Fibroblast of lung (primary cell): ENCODE measurements at places on chromosomes 6 and 20. TPM values are rescaled to one million over a fixed set of nuclear protein-coding genes. Genes with fewer than 3 reads are reported as not detected.

DNA sequence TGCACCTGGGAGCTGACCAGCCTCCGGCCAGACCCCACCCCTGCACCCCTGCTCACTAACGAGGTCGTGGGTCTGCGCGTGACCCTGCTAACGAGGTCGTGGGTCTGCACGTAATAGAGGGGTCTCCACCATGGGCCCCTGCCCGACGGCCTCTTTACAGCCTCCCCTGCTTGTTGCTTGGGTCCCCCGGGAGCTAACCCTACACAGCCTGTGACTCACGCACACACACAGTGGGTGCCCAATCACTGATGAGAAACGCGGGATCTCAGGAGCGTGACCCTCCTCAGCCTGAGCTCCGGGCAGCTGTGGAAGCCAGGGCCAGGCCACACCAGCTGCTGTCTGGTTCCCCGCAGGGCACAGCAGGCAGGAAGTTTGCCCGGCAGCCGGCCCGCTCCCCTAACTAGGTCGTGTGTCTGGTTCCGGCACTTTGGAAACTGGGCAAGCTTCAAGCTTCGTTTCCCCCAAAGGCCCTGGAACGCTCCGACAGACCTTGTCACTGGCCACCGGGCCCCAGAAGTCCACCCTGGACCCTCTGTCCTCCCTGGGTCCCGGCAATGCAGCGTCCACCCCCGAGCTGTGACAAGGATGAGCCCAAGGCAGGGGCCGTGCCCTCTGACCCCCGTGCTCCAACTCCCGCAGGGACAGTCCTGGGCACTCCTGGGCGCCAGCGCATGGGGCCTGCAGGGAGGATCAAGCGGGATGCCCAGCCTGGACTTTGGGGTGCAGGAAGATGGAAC lies 767 bp downstream of the PTK6 start:
- no peak for DNase-seq

DNA sequence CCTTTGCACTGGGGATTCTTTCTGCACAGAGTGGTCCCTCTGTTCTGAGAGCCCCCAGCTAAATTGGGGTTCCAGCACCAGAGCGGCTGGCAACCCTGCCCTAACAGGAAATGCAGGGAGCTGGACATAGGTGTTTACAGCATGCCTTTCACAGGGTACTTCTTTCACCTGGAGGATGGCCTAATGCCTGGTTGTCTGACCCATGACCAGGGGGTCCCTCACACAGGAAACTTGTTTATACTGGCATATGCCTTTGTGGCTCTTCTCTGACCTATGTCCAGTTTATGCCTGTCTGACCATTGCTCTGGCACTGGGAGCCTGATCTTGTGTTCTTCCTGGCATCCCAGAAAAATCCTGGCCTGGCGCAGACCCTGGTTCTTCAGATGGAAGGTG lies 66.1 kb downstream of the AFG1L start:
- no peak for DNase-seq

- peak; percentile 28 for DNase-seq
These were observed 1.7 kb downstream of the TRERF1 start for GRCh38 chr6:42449917-42450476.

- DNase-seq, result peak; percentile 100
These were observed 12.9 kb upstream of the TBC1D22B start for GRCh38 chr6:37244430-37245310.

GRCh38 chr6:124859366-124859765 lies 102.9 kb upstream of the RNF217 start:
- DNase-seq, result no peak

DNA sequence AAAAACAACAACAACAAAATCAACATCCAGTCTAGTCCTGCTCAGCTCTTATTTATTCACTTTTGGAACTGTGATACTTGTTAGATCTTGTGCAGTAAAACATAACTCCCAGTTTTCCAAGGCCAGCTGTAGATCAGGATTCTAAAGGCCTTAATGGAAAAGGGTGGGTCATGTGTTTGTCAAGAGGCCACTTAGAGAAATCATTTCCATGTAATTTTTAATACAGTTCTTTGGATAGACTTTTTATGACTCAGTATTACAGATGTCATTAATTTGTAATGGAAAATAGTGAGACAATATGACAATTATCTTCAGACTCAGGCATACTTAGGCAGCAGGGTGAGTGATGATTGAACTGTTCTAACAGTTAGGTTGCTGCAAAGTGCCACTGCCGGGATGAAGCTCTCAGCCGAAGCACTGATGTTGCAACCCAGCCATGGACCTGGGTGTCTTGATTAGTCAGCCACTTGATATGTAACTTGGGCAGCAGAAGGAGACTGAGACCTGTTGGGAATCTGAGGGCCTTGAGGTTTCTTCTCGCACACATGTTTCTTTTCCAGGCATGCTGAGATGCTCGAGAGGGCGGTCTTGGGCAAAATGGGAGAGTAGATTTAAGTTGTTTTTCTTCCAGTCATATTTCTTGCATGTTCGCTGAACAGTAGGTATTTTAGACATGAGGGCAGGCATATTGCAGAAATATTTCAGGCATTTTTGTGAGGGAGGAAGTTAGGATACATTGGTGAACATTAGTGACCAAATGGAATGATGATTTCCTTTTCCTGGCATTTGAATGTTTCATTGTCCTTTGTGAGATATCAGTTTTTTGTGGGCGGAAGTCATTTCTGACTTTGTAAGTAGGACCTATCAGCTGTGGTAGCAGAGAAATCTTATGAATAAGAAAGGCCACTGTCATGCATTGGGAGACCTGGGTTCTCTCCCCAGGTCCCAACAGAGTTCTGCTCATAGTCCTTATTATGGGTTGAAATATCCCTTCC lies 52.3 kb downstream of the SLX4IP start:
- peak; percentile 67 for DNase-seq

- DNase-seq, result no peak
These were observed 46.6 kb downstream of the OR2B6 start for GRCh38 chr6:28003661-28004060.

- peak; percentile 59 for DNase-seq
These were observed 36.2 kb upstream of the MRPS18A start for GRCh38 chr6:43723737-43724295.

DNA sequence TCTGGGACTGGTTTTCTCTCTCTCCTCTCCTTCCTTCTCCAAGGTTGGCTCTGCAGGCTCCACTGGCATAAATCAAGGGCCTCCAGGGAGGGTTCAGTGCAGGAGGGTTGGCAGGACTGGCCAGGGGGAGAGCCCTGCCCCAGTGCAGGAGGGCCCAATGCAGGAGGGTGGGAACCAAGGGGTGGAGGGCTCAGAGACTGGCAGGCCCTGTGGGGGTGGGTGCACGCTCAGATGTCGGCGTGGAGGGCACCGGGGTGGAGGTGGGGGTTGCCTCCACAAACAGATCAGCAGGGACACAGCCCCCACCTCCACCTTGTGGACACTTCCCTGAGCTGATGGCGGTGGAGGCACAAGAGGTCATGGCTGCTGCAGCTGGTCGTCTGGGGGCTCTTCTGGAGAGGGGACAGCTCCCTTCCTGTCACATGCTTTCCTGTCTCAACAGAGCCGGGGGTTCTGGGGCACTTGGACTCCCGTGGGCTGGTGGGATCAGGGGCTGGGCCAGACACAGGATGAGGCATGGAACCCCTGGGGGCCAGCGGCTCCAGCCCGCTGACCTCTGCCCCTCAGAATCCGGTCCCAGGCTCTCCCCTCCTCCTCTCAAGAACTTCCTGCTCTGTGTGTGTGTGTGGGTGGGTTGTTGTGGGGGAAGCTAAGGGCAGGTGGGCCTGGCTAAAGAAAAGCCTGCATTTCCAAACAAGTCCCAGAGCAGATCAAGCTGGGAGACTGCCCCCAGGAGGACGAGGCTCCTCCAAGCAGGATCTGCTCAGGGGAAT lies 2.7 kb upstream of the ABHD16B start:
- DNase-seq, result peak; percentile 45

- DNase-seq, result no peak
These were observed 18.3 kb downstream of the GHRH start for GRCh38 chr20:37243076-37243936.

DNA sequence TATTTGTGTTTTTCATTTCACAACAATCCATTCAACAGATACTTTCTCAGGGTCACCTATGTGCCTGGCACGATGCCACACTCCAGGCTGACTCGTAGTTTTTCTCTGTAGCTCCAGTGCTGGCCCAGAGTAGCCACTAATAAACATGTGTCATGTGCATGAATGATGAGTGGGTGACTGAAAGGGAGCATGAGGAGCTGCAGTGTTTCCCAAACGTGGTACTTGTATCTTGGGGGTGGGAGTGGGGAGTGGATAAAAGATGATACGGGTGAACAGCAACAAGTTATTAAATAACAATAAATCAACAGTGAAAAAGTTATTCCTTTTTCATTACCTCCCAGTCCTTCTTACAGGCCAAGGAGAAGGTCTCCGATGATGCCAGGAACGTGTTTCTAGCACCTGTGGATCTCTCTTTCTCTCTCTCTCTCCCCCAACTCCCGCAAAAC lies 17.1 kb downstream of the SRXN1 start:
- DNase-seq, result no peak

- DNase-seq, result no peak
These were observed 129.9 kb upstream of the COL21A1 start for GRCh38 chr6:56377295-56377694.

GRCh38 chr6:56864171-56864616 lies 90.7 kb upstream of the BEND6 start:
- peak; percentile 74 for DNase-seq

DNA sequence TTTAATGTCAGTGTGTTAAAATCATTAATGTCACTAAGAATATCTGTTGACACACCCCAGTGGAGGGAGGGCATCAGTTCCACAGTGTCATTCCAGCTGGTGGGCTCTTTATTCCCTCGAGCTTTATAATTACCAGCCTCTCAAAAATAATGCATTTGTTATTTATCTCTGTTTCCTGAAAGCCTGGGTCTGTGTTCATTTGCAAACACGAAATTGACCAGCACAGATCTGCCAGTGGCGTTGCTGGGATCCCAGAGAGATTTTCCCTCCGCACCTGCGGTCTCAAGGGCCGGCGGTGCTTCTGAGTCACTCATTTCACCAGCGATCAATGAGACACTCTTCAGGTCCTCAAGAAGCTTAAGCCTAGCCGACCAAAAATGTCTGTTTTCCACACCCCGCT lies 5.7 kb upstream of the PYGB start:
- no peak for DNase-seq

DNA sequence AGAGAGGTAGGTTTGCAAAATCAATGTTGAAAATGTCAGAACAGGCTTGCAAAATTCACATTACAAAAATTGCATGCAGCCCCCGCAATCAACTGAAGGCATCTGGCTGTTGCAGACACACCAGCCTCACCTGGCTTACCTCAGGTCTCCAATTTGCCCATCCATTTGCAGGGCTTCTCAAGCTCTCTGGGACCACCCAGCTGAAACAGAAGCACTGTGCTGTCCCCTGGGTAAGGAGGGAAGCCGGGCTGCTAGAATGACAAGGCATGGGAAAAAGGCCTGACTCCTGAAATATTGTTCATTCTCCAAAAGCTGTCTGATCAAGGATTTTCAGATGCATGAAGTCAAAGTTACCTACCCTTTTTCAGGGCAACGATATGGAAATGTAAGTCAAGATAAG lies 52.6 kb upstream of the CD93 start:
- DNase-seq, result no peak

GRCh38 chr6:142947714-142948480 lies 2.9 kb upstream of the HIVEP2 start:
- DNase-seq, result peak; percentile 58

DNA sequence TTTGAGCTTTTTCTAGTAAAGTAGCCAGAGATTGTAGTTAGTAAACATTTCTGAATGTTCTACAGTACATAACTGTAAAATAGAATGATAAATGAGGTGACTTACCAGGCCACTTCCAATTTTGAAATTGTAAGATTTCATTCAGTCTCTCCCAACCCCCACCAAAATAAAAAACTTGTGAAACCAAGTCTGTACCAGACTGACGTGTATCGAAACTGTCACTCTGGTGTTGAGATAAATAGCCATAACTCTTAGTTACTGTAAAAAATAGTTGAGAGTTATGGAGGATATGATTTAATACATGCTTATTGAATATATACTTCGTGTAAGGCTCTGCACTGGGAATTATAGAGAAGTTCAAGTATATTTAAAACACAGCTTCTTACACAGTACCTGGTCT lies 455.7 kb downstream of the PLCB1 start:
- DNase-seq, result no peak

DNA sequence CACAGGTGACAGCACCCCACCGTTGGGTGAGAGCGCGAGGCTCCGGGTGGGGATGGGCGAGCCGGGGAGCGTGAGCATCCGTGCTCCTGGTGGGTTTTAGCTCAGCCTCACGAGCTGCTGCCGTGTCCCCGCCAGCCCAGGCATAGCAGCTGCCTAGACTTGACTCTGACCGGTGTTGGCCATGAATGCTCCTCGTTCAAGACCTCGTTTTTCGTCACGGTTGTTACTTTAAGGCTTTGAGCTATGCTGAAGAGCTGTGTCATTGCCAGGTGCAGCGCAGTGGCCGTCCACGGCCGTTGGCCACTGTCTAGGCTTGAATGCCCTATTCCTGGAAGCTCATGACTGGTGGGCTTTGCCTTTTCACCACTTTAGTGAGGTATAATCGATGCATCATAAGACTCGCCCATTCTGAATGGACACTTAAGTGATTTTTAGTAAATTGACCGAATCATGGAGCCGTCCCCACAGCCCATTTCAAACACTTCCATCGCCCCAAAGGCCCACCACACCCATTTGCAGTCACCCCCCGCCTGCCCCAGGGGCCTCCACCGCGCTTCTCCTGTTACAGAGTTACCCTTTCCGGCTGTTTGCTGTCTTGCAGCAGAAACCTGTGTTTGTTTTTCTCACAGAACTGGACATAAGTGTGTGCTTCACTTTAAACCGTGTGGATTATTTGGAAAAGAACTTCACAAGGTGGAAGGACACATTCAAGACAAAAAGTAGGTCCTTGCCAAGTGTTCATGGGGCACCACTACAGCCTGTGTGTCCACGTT lies 21.4 kb upstream of the ADRM1 start:
- no peak for DNase-seq

The HLA-G gene
- 0.23 and 0.24 TPM in 2 replicates for polyA plus RNA-seq

The WFDC5 gene
- polyA plus RNA-seq, result not detected in 2 replicates

The GINS1 gene
- polyA plus RNA-seq, result 5.6 and 13.5 TPM in 2 replicates

The C6orf52 gene
- 0.26 and 1.1 TPM in 2 replicates for polyA plus RNA-seq
